Erythroblast (primary cell): ENCODE measurements at places on chromosomes 7 and 10.

DNA sequence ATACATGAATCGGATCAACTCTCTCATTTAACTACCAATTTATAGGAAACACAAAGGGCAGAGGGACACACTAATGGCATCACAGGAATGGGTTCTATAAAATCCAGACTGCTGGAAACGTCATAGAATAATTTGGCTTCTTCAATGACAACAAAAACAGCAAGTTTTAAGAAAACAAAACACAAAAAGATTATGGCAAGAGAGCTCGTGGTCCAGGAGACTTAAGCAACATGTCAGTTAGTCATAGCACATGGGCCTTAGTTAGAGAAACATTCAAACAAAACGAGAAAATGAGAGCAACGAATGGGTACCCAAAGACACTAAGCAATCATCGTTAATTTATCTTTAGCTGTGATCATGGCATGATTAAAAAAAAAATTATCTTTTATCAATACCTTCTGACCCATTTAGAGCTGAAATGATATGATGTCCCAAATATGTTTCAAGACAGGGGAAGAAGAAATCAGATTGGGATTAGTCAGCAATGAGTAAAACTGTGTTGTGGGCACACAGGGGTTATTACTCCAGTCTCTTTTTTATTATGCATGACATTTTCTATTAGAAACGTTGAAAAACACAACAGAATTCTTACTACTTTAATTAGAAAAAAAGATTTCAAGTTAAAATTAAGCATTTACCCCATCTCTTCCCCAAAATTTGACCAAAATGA is 28.3 kb downstream of the NCAPG2 start:
- no peak for DNase-seq

- no peak for DNase-seq
These were observed 8.8 kb upstream of the ABI1 start for GRCh38 chr10:26869528-26869927.

GRCh38 chr10:13001041-13001886 is at the start of gene CCDC3:
Gene CCDC3 (minus strand): TSS chr10:13001713. CDS start chr10:13001570, 143 bp downstream.
- no peak for DNase-seq

GRCh38 chr7:66352071-66352470 is 146.9 kb downstream of the TPST1 start:
- DNase-seq = no peak

DNA sequence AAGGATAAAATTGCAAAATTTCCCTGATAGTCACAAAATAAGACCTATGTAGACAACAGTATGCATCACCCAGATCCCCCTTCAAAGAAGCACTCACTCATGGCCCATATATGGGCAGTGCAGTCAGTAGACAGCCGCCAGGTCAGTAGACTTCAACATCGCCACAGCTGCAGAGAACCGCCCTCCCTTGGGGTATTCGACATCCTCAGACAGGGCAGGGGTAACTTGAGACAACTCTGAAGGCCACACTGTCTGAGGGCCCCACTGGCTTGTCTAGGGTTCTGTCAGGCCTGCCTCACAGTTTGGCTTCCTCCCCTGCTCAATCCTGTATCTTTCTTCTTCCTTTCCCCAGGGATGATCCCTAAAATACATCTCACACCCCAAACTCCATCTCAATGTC is 172.3 kb downstream of the IMMP2L start:
- no peak for DNase-seq

DNA sequence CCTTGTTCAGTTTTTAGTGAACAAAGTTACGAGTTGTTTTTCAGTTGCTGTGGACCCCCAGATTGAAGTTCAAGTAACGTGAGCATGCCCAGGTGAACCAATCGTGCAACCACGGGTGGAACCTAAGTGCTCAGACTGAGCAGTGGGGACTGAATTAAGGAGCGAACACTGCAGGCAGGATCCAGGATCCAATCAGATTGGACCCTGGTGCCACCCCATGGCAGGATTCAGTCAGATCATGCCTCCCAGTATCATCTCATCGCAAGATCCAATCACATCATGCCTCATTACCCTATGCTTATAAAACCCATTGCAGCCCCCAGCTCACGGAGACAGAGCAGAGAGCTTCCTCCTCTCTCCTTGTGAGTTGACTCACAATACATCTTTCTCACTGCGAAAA is 80.9 kb downstream of the PFKFB3 start:
- DNase-seq = peak; percentile 6

DNA sequence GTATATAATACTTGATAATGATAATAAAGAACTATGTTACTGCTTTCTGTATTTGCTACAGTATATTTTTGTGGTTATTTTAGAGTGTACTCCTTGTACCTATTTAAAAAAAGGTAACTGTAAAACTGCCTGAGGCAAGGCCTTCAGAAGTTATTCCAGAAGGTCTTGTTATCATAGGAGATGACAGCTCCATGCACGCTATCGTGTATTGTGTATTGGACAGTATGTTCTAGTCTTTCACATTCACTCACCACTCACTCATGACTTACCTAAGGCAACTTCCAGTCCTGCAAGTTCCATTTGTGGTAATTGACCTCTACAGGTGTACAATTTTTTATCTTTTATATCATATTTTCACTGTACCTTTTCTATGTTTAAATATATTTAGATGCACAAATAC is 100.7 kb downstream of the ARL4A start:
- DNase-seq = no peak

DNA sequence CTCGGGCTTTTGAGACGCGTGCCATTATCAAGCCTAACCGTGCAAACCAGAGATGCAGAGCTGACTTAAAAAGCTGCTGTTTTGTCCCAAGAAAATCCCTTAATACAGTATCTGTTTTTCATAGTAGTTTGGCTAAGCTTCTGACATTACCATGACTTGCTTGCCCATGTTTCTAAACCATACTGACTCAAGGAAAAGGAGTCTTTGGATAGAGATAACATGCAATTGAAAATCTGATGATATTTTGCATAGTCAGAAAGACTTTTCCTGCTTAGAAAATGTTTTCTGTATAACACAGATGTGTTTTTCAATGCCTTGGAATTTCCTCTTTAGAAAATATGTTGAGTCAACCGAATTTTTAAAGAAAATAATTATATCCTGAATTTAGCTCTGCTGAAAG is 21.5 kb upstream of the AKR1E2 start:
- DNase-seq = no peak

DNA sequence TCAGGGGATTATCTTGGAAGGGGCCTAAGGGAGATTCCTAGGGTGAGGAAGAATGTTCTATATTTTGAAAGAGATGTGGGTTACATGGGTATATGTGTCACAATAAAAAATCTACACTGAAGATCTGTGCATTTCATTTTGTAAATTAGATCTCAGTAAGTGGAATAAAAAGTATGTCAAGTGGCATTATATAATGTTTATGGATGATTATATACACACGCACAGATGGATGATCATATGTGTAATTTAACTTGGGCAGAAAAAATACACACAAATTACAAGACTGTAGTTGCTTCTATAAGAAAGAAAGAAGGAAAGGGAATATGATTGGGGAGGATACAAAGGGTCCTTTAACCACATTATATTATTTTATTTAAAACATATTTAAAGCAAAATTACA is 18.5 kb downstream of the ASZ1 start:
- DNase-seq = no peak

DNA sequence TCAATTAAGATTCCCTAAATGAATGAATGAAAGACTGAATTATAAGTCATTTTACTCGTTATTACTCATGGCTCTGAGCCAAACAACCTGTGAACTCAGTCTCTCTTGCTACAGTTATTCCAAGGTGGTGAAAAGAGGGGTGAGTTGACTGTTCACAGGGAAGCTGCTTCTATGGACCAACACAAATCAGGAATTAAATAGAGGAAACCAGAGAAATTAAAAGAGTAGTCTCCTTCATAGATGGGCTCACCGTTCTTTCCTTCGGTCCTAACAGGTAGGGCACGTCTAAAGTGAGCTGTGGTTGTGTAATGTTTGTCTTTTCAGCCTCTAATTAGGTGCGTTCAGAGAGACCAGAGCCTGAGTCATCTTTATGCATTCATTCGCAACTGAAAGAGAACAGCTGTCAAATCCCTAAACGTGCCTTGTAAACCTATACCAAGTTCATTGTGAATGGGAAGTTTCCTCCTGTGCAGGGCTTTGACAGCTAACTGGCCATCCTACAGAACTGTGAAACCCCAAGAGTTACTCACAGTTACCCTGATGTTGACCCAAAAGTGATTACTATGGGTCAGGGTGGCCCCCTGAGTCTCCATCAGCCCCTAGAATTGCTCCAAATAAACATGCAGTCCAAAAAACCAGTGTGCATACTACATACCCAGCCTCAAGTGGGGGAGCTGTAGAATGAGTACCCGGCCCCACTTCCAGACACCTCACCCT is 18.2 kb upstream of the C10orf53 start:
- DNase-seq = no peak
